ENCODE measurements at places on chromosomes 2 and 18.

DNA sequence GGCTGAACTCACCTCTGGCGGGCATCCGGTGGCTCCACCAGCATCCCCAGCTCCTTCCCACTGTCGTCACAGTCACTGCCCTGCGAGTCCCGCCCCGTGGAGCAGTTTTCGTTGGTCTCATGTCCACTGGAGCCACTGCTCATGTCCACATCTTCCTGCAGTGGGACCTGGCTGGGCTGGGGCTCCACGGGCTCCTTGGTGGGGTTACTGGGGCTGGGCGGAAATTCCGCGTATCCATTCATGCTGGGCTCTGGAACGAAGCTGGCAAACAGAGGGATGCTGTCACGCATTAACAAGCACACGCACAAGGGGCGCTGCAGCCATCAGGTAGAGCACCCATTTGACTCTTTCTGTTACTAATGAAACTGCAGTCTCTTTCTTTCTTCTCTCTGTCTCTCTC, 10.7 kb downstream of the PER2 start:
- DNase-seq = no peak

GRCh38 chr2:160220545-160221009, 20.5 kb upstream of the ITGB6 start:
- no peak for DNase-seq

DNA sequence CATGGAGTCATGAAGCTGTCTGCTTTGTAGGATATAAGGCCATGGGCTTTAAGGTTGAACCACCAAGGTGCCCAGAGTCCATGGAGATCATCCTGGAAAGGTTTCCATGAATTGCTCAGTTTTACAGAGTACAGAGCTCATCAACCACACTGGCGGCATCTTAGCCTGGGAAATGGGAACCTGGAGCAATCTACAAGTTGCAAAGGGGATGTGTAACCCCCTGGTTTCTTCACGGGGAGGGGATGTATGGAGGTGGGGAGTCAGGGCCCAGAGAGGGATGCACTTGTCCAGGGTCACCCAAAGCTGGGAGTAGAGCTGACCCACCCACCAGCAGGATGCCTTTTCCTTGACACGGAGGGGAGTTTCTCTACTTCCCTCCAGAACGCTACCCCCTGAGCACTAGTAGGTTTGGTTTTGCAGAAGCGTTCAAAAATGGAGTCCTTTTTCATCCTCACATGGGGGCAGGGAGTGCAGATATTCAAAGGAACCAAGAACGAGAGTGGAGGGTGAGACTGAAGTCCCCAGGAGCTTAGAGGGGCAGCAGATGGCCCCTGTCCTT, 7.2 kb downstream of the TMEM37 start:
- no peak for DNase-seq

DNA sequence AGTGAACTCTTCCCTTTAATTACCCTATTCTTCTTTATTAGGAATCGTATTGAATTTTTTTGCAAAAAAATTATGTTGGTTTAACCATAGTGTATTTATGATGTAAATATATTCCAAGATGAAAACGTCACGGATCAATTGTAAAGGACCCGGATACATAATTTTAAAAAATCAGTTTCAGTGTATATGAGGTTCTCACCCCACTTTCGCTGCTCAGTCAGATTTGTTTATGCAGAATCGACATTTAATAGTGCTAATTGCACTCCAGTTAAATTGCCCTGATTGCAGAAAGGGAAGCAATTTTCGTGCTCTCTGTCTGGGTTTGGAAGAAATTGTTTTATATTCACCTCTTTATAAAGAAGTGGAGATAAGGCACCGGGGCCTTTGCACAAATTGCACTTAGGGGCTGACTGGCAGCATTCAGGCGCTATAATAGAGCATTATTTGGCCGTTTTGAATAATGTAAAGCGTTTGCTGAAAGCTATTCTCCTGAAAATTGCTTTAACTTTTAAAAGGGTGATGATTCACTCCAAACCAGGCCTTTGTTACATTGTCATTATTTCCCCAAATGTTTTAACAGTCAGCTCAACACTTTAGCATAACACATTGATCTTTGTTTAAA, 3.0 kb upstream of the SP9 start:
- no peak for DNase-seq

DNA sequence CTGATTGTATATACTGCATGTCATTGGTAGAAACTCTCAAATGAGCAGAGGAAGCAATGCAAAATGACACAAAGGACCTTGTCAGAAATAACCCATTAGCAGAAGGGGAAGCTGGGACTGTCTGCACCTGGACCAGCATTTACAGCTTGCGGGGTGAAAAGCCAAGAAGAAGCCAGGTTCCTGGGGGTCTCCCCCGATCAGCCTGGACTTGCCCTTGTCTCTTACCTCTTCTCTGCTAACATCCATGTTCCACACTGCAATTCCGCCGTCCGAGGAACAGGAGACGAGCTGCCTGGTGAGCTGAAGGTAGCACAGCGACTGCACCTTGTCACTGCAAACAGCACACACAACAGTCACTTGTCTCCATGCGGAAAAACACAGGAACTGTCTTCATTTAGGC, 51.1 kb downstream of the WDFY1 start:
- no peak for DNase-seq

DNA sequence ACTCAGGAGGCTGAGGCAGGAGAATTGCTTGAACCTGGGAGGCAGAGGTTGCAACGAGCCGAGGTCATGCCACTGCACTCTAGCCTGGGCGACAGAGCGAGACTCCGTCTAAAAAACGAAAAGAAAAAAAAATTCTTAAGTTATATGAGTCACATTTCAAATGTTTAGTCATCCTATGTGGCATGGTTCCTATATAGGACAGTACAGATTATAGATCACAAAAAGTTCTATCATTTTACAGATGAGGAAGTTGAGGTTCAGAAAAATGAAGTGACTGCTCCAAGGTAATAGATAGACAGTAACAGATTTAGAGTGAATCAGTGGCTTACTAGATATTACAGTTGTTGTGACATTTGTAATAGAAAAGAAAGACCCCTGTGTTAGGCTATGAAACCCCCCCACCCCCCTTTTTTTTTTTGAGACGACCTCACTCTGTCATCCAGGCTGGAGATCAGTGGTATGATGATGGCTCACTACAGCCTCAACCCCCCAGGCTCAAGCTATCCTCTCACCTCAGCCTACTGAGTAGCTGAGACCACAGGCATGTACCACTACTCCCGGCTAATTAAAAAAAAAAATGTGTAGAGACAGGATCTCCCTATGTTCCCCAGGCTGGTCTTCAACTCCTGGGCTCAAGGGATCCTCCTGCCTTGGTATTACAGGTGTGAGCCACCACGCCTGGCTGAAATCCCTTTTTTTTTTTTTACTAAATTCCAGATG, 22.7 kb downstream of the PTPN4 start:
- no peak for DNase-seq

GRCh38 chr2:7196883-7197282, 279.7 kb downstream of the RNF144A start:
- no peak for DNase-seq

- no peak for DNase-seq
Measured at GRCh38 chr2:30690126-30690561, 117.1 kb downstream of the CAPN13 start.

DNA sequence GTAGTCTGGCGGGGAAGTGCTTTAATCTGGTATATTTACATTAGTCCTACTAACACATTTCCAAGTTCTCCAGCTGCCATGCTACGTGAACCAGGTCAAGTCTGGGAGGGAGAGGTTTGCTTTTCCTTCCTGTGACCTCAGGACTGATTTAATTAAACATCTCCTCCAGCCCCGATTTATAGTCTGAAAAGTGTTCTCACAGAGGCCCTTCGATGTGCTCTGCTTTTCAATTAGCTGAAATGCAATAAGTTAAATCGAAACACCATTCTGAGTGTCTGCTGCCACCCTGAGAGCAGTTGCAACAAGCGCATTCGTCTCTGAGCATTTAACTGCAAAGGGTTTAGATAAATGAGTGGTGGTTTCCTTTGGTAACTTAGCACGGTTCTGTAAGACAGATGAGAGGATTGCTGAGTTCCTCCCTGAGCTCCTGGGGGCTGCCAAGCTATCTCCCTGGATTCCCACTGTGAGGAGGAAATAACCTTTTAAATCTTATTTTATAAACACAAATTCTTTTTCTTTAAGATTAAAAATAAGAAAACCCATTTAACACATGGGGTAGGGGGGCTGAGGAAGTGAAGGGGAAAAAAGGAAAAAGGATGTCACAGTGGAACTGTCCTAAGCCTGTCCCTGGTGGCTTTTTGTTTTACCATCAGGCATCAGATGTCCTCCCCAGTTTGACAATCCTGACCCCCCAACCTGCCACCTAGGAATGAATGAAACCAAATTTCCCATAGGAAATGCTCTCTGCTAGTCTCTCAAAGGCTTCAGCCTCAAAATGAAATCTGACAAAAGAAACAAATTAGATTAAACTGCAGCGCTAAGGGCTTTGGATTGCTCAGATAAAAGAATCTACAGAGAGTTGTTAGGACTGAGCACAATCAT, 56.5 kb upstream of the CREB1 start:
- DNase-seq = peak; percentile 95

- no peak for DNase-seq
Measured at GRCh38 chr2:68237404-68237803, 14.9 kb downstream of the PPP3R1 start.

DNA sequence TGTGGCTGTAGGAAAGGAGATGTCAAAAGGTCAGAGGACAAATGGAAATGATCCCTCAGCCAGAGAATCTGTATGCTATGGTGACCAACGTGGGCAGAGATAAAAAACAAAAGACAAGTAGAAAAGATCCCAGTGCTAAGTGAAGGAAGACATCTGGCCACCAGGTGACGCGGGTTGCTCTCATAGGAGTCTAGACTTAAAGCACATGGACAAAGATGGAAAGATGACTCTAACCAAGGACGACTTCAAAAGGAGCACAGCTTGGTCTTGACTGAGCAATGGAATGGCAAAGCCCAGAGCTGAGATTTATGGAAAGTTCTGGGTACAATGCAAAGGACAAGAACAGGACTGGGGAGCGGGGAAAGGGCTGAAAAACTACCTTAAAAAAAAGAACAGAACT, 96.8 kb downstream of the CLIP4 start:
- no peak for DNase-seq

- no peak for DNase-seq
Measured at GRCh38 chr2:106142683-106143082, 51.4 kb downstream of the UXS1 start.

Measured in NCI-H1694 (cell line).